ENCODE measurements at places on chromosomes 1 and 21. TPM values are rescaled to one million over a fixed set of nuclear protein-coding genes. Genes with fewer than 3 reads are reported as not detected.

DNA sequence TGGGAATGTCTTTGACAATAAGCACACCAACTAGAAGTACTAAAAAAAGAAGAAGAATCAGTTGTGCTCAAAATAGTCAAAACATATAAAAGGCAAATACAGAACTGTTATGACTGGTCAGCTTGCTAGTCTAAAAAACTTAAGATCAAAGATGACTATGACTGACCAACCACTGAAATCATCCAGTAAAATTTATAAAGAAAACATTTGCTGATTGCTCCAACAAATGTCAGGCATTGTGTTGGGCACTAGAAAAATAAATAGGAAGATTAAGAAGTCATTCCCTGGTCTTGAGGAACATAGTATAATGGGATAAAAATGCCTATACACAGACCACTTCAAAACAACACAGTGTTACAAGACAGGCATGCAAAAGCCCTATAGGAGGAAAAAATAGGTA lies 9.3 kb upstream of the ANGPTL3 start:
- no peak for DNase-seq

The CD1E gene
- 1.3 TPM for total RNA-seq

The PTAFR gene
- 9.8 TPM for total RNA-seq

- DNase-seq, result no peak
Observed at GRCh38 chr1:167627865-167628641, 2.0 kb upstream of the RCSD1 start.

The MNDA gene
- 3.8 TPM for total RNA-seq

DNA sequence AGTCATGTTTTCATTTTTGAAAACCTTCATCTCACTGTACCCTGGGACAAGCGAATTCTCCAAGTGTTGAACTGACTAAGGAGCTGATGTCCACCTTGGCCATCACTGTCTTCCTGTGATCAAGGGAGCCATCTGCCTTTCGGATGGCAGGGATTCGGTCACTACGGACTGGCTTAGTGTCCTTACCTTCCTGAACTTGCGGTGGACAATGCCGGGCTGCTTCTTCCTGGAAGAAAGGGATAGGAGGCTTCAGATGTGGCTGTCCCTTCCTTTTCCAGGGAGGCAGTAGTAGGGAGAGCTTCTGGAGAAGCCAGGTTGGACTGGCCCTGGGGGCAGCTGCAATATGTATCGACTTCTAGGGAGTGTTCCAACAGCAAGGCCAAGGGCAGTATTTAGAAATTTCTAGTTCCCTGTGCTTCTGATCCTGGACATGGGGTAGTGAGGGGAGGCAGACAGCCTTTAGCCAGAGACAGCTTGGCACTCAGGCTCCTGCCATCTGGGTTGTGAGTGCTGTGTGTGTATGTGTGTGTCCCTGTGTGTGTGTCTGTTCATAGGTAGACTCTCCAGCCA lies 114.6 kb downstream of the IER5 start:
- DNase-seq, result no peak

The TTC39A gene
- total RNA-seq, result 62.3 TPM
